Stimulated activated CD4-positive, alpha-beta T cell treated with anti-CD3 and anti-CD28 coated beads, Interleukin-2, amount 100 ng/mL, for 4 hours (primary cell): ENCODE measurements at places on chromosomes 5 and 9.

GRCh38 chr9:14080959-14081542 is 232.9 kb downstream of the NFIB start:
- no peak for DNase-seq

GRCh38 chr9:95796029-95796428 is 79.5 kb upstream of the ERCC6L2 start:
- no peak for DNase-seq

- DNase-seq = no peak
Observed at GRCh38 chr9:21357479-21358460, 7.1 kb upstream of the IFNA6 start.

- no peak for DNase-seq
Observed at GRCh38 chr9:97791542-97791941, 61.5 kb upstream of the FOXE1 start.

- DNase-seq = no peak
Observed at GRCh38 chr9:76868897-76869296, 37.0 kb downstream of the PRUNE2 start.

DNA sequence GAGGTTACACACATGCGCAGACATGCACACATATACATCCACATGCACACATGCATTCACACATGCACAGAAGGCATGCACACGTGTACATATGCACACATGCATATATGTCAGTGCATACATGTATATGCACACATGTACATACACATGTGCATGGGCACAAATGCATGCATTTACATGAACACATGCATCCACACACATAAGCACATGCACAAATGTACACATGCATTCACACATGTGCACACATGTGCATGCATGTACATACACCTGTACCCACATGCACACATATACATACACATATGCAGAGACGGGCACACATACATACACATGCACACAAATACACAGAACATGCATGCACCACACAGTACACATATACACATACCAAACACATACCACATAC is 97.7 kb downstream of the SYK start:
- no peak for DNase-seq

DNA sequence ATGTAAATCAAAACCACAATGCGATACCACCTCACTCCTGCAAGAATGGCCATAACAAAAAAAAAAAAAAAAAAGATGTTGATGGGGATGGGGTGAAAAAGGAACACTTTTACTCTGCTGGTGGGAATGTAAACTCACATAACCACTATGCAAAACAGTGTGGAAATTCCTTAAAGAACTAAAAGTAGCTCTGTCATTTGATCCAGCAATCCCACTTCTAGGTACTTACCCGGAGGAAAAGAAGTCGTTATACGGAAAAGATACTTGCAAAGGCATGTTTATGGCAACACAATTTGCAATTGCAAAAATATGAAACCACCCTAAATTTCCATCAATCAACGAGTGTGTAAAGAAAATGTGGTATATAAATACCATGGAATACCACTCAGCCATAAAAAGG is 205.0 kb downstream of the TENT4A start:
- no peak for DNase-seq

DNA sequence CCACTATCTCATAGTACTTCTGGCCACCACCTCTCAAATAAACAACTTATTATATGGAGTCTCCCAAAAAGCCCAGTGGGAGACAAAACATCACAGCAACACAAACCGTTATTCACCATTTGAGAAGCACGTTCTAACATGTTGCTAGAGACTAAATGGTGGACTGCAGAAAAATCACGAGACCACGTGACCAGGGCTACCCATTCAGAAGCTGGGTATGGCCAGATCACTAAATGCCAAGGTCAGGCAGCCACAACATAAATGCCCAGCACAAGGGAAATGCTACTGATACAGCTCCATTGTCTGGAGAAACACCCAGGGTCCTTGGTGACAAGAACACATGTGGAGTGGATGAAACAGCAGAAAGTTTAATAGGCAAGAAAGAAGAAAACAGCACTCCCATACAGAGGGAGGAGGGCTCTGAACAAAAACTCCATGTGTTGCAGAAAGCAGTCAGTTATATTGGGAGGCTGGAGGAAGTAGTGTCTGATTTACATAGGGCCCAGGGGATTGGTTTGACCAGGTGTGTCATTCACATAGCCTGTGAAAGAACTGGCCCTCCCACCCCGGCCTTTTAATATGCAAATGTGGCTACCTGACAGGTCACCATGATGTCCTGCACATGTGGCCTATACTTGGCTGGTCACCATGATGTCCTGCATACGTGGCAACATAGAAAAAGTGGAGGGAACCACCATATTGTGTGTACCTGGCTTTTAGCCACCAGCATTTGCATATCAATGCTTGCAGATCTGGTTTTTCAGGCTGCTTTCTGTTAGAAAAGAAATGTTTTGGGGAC is 97.2 kb downstream of the TRIM36 start:
- no peak for DNase-seq
